Psoas muscle (tissue), 8 donors: ENCODE measurements at places on chromosomes 13 and 19.

GRCh38 chr13:61700620-61701019 is 285.0 kb upstream of the PCDH20 start:
- H3K36me3 ChIP-seq = no peaks in the 10 kb centered on the region
- no peaks in the 10 kb centered on the region for H3K4me1 ChIP-seq
- no peak overlapping the region for H3K27ac ChIP-seq
- no peaks in the 10 kb centered on the region for H3K27me3 ChIP-seq
- H3K4me3 ChIP-seq = no peak overlapping the region

- H3K27ac ChIP-seq = no peak overlapping the region
- no peaks in the 10 kb centered on the region for H3K27me3 ChIP-seq
- no peak for DNase-seq
- no peaks in the 10 kb centered on the region for H3K36me3 ChIP-seq
- no peaks in the 10 kb centered on the region for H3K4me1 ChIP-seq
These were observed 499.9 kb upstream of the SLITRK6 start for GRCh38 chr13:86299128-86299527.

GRCh38 chr13:107205318-107206104 is 637.6 kb upstream of the ARGLU1 start:
- no peaks in the 10 kb centered on the region for H3K4me1 ChIP-seq
- H3K27me3 ChIP-seq = no peaks in the 10 kb centered on the region
- no peak overlapping the region for H3K4me3 ChIP-seq
- no peaks in the 10 kb centered on the region for H3K36me3 ChIP-seq

GRCh38 chr13:114194853-114195252 is 15.8 kb downstream of the CFAP97D2 start:
- no peak for DNase-seq
- peaks cover 5% of the 10 kb centered on the region for H3K27me3 ChIP-seq
- H3K4me3 ChIP-seq = no peak overlapping the region
- H3K27ac ChIP-seq = no peak overlapping the region
- no peaks in the 10 kb centered on the region for H3K4me1 ChIP-seq

- no peak for DNase-seq
- H3K4me1 ChIP-seq = no peaks in the 10 kb centered on the region
- no peak overlapping the region for H3K4me3 ChIP-seq
- H3K27ac ChIP-seq = no peak overlapping the region
- no peaks in the 10 kb centered on the region for H3K27me3 ChIP-seq
These were observed 6.3 kb upstream of the FUT2 start for GRCh38 chr19:48689449-48689848.

DNA sequence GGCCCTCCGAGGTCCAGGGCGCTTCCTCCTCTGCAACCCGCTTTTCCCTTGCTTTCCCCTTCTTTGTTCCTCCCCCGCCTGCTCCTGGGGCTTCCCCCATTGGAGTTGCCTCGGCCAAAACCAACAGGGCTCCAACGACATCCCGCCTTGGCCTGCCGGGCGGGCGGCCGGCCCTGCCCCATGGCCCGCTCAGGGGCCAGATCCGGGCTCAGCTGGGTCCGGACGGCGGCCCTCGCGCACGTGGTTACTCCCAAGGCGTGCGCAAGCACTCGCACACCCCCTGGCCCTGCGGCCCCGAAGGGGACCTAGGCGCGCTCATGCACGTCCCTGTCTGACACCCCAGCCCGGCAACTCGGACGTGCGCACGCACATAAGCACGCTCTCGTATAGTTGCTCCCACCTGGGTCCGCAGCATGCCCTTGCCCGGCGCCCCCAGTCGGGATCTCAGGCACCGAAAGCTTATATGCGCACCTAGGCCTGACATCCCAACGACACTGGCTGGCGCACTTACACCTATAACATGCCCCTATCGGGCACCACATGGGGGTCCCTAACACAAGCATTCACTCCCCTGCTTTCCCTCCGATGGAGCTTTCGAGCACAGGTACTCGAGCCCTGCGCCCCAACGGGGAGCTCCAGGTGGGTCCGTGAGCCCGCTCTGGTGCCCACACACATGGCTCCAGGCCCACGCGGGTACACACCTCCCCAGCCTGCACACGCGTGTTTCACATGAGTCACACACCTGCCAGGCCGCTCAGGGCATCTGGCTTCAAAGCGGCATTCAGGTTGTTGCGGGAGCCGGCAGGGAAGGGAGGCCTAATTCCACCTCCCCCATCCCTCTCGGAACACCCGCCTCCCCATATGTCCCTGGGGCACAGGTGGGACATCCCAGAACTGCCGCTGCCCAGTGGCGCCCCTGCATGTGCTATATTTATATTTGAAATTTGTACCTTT is 15.0 kb downstream of the NFIX start:
- peak overlapping the region; percentile 37 for H3K4me3 ChIP-seq
- H3K4me1 ChIP-seq = peaks cover 79% of the 10 kb centered on the region
- DNase-seq = peak; percentile 80
- no peaks in the 10 kb centered on the region for H3K36me3 ChIP-seq

GRCh38 chr13:66895320-66895719 is 334.8 kb downstream of the PCDH9 start:
- no peaks in the 10 kb centered on the region for H3K27me3 ChIP-seq
- no peak overlapping the region for H3K27ac ChIP-seq
- no peak overlapping the region for H3K4me3 ChIP-seq
- H3K36me3 ChIP-seq = no peaks in the 10 kb centered on the region

DNA sequence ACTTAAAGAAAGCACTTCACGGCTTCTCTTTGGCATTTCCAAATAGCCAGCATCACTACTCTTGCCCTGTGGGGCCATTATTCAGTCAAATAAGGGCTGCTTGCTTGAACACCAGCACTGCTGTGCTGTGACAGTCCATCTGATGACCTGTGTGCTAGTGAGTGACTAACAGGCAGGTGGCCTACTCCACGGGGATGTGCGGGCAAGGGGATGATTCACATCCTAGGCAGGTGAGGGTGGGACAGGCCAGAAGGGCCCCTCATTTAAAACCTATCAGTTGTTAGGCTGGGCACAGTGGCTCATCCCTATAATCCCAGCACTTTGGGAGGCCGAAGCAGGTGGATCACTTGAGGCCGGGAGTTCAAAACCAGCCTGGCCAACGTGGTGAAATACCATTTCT is 8.2 kb downstream of the CCNE1 start:
- H3K27ac ChIP-seq = no peak overlapping the region
- no peaks in the 10 kb centered on the region for H3K4me1 ChIP-seq
- H3K27me3 ChIP-seq = no peaks in the 10 kb centered on the region
- no peak overlapping the region for H3K4me3 ChIP-seq
- H3K36me3 ChIP-seq = peaks cover 25% of the 10 kb centered on the region
